Ureter (tissue), 1 donor: ENCODE measurements at places on chromosomes 7 and 10.

DNA sequence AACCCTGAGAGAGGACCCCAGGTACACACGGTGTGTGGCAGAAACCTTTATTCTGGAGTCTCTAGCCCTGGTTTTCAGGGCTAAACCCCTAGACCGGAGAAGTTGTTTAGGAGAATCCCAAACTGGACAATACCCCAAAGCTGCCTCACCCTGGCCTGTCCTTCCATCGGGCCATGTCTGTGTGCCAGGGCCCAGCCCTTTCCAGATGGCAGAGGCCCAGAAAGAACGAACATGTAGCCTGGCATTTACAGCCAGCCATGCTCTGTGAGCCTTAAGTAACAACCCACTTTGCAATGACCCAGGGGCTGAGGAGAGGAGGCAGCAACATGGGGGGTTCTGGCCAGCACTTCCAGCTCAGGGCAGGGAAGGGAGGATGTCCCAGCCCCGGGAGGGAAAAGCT is 142.1 kb downstream of the NEURL1 start:
- no peak for DNase-seq

- no peak for DNase-seq
Observed at GRCh38 chr10:11525503-11525902, 85.9 kb downstream of the USP6NL start.

DNA sequence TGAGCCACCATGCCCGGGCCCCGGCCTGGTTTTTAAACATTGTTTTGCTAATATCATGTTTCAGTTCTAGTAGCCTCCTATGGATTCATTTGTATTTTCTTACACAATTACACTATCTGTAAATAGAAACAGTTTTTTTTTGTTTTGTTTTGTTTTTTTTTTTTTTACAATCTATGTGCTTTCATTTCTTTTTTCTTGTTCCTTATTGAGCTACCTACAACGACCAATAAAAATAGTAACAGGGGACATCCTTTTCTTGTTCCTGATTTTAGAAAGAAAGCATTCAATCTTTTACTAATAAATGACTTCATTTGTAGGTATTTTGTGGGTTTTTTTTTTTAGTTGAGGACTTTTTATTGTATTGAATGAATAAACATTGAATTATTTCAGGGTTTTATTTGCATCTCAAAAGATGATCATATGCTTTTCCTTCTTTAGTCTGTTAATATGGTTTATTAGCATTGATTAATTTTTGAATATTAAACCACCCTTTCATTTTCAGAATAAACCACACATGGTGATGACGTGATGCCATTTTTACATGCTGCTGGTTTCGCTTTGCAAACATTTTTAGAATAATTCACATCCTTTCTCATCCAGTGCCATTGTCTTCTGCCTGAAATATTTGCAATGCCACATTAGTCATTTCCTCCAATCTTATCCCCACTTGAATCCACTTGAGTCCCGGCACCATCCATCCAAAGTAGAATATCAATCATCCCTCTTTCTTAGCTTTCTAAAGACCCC is 18.1 kb upstream of the AKR1E2 start:
- no peak for DNase-seq

GRCh38 chr10:38038107-38038931 is 27.8 kb downstream of the ZNF33A start:
- DNase-seq = no peak

DNA sequence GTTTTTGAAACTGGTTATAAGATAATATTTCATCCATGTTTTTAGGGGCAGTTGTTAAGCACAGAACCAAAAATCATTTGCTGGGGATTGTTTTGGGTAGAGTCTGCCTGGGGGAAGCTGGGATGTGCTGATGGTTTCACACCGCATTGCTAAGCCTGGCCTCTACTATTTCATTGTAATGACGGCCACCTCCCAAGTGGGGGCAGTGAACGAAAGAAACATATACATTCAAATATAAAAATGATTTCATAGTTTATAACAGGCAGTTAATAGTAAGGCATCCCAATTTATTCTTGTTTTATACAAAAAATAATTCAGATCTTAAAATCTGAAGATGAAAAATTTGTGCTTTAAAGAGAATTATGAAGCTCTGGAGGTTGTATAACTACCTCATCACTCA is 750.8 kb downstream of the REEP3 start:
- DNase-seq = no peak

GRCh38 chr7:113321201-113321600 is 202.8 kb upstream of the SMIM30 start:
- no peak for DNase-seq

- no peak for DNase-seq
Observed at GRCh38 chr7:100875356-100875751, 451 bp downstream of the SRRT start.

- no peak for DNase-seq
Observed at GRCh38 chr10:3054183-3054850, 13.0 kb upstream of the PFKP start.

DNA sequence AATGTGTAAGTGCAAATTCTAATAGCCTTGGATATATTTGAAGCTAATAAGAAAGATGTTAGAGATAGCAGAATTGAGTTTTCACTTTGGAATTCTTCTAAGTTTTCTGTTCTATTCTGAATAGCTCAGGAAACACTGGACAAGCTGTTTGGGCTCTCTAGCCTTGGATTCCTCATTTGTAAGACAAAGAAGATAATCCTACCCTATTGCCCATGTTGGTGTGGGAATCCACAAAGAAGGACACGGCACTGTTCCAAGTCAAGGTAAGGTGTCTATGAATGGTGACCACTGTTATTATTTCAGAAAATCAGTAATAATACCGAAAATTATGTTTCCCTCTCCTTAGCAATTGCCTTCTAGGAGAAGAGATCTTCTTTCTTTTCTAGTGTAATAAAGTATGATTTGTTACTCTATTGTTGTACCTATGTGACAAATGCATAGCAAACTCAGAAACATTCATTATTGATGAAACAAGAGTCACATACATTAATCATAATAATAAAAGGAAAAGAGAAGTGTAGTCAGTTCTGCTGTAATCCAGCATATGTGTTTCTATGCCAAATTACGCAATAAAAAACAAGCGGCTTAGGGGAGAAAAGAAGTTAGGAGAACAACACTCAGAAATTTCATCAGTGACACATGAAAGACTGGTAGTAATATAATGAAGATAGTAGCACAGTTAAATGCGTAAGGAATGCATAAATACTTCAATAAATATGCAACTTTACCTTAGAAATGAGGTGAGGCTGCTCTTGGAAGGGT is 1012.3 kb upstream of the PHF14 start:
- no peak for DNase-seq

DNA sequence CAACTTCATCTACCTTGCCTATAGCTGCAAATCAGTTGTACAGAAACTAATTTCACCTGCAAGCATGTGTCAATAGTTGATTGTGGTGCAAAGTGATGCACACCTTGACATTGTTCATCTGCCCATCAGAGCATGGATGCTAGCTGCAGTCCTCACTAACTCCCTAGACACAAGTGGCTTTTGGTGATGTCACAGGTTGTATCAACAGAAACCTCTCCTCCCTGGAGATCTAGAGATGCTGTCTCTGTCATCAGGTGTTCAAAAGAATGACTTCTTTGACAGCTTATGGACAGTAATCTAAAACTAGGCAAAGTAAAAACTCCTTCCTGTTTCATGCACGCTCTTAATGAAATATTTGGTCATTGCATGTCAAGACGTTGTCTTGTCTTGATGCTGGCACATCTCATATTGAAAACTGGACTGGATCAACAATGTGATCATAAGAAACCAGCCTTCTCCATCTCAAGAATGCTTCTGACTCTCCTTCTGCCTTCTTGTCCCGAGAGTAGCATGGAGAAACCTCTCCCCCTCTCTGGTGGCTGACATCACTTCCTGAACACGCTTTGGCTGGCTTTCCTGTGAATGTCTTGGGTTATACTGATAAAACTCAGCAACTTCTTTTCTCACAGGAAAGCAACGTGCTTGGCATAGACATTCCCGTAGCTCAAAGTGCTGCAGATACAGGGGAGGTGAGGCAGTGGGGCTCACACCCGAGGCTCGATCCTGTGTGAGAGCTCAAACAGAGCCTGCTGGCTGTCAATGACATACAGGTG is 176.2 kb upstream of the CDCA7L start:
- no peak for DNase-seq

- DNase-seq = no peak
Observed at GRCh38 chr10:49601857-49602256, 8.3 kb upstream of the SLC18A3 start.
